ENCODE measurements at places on chromosomes 4 and X.

DNA sequence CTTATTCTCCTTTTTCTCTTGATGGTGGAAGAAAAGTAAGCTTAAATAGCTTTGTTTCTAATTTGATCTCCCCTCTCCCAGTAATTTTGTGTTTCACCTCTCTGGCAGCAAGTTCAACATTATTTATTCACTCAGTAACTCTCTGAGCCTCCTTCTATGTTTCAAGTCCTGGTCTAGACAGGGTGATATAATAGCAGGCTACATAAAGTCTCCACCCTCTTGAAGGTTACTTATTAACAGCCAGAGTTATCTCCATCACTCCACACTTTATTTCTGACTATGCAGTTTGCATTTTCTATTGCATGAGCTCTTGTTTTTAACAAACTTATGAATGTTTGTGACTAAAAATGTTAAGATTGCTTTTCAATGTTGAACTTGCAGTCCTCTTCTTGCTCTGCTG lies 17.8 kb upstream of the ANOS1 start:
- no peak for DNase-seq

- DNase-seq = no peak
Observed at GRCh38 chrX:45584717-45585116, 384.0 kb upstream of the DIPK2B start.

DNA sequence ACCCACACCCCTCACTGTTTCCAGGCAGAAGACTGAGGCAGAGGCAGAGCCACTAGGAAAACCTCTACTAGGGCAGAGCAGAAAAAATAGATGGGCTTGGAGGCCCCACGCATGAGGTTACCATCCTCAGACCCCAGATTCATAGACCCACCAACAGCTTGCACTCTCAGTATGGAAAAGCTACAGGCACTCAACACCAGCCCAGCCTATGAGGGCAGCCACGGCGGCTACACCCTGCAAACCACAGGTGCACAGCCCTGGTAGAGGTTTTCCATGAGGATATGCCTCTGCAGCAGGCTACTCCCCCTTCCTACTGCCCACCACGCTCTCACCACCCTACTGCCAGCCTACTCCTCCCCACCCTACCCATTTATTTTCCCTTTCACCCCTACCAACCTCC lies 235.1 kb downstream of the CWH43 start:
- DNase-seq = no peak

GRCh38 chr4:12897954-12898353 lies 586.2 kb downstream of the RAB28 start:
- DNase-seq = no peak

All from Jurkat, Clone E6-1 (cell line).